ENCODE measurements at places on chromosomes 6 and 20.

- DNase-seq: no peak
- H3K4me3 ChIP-seq: no peak overlapping the region
- no peak overlapping the region for H3K27ac ChIP-seq
Observed at GRCh38 chr6:117381749-117382148, 44.0 kb downstream of the ROS1 start.

- no peak overlapping the region for H3K4me3 ChIP-seq
- no peaks in the 10 kb centered on the region for H3K4me1 ChIP-seq
- no peak overlapping the region for H3K27ac ChIP-seq
- no peak for DNase-seq
- H3K36me3 ChIP-seq: no peaks in the 10 kb centered on the region
Observed at GRCh38 chr6:39378960-39379425, 56.5 kb upstream of the KCNK16 start.

- H3K4me1 ChIP-seq: no peaks in the 10 kb centered on the region
- H3K4me3 ChIP-seq: no peak overlapping the region
- H3K27ac ChIP-seq: no peak overlapping the region
- H3K36me3 ChIP-seq: no peaks in the 10 kb centered on the region
- no peak for DNase-seq
Observed at GRCh38 chr6:99822741-99823512, 171.1 kb downstream of the MCHR2 start.

- no peaks in the 10 kb centered on the region for H3K36me3 ChIP-seq
- peaks cover 4% of the 10 kb centered on the region for H3K4me1 ChIP-seq
- no peak overlapping the region for H3K4me3 ChIP-seq
- no peak for DNase-seq
- H3K27ac ChIP-seq: no peak overlapping the region
Observed at GRCh38 chr6:6858533-6858982, 249.2 kb upstream of the RREB1 start.

GRCh38 chr6:165920896-165921671 is 246.6 kb downstream of the TBXT start:
- no peaks in the 10 kb centered on the region for H3K27me3 ChIP-seq
- DNase-seq: no peak
- H3K4me1 ChIP-seq: no peaks in the 10 kb centered on the region
- no peak overlapping the region for H3K4me3 ChIP-seq
- H3K36me3 ChIP-seq: no peaks in the 10 kb centered on the region

GRCh38 chr6:36805096-36805797 is 34.0 kb downstream of the CPNE5 start:
- no peak overlapping the region for H3K4me3 ChIP-seq
- no peaks in the 10 kb centered on the region for H3K4me1 ChIP-seq
- no peaks in the 10 kb centered on the region for H3K36me3 ChIP-seq
- no peak overlapping the region for H3K27ac ChIP-seq

- no peaks in the 10 kb centered on the region for H3K4me1 ChIP-seq
- no peaks in the 10 kb centered on the region for H3K27me3 ChIP-seq
- no peak overlapping the region for H3K27ac ChIP-seq
- no peak for DNase-seq
- H3K36me3 ChIP-seq: no peaks in the 10 kb centered on the region
Observed at GRCh38 chr6:146295695-146296094, 247.9 kb upstream of the RAB32 start.

DNA sequence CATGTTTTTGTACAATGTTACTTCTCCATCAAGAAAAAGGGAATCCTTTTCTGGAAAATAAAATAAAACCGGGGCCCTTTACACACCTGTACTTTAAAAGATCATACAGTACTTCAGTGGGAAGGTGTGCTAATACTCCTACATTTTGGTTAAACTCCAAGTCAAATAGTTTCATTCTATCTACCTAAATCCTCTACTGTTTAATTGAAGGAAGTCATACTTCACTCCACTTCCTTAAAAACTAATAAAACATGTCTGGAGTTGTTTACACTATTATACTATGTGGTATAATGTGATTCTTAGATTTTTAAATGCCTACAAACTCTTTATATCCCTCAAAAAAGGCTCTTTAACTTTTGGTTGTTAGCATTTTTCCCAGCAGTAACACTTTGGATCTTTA is 18.6 kb upstream of the HBS1L start:
- no peak overlapping the region for H3K27ac ChIP-seq
- H3K4me1 ChIP-seq: no peaks in the 10 kb centered on the region
- H3K36me3 ChIP-seq: no peaks in the 10 kb centered on the region
- H3K27me3 ChIP-seq: no peaks in the 10 kb centered on the region

- no peaks in the 10 kb centered on the region for H3K4me1 ChIP-seq
- H3K27ac ChIP-seq: no peak overlapping the region
- no peak for DNase-seq
- peaks cover 29% of the 10 kb centered on the region for H3K36me3 ChIP-seq
- H3K27me3 ChIP-seq: no peaks in the 10 kb centered on the region
- H3K4me3 ChIP-seq: no peak overlapping the region
Observed at GRCh38 chr20:49846206-49846807, 33.7 kb downstream of the SLC9A8 start.

- no peak for DNase-seq
- peaks cover 97% of the 10 kb centered on the region for H3K36me3 ChIP-seq
- H3K27ac ChIP-seq: no peak overlapping the region
Observed at GRCh38 chr6:137878029-137878428, 11.0 kb downstream of the TNFAIP3 start.

GRCh38 chr6:50791900-50792508 is 26.7 kb upstream of the TFAP2B start:
- H3K36me3 ChIP-seq: no peaks in the 10 kb centered on the region
- no peak overlapping the region for H3K4me3 ChIP-seq
- no peak for DNase-seq
- H3K4me1 ChIP-seq: no peaks in the 10 kb centered on the region

GRCh38 chr6:165769884-165770283 is 106.8 kb upstream of the PDE10A start:
- no peak for DNase-seq
- H3K4me3 ChIP-seq: no peak overlapping the region
- no peaks in the 10 kb centered on the region for H3K36me3 ChIP-seq
- H3K4me1 ChIP-seq: no peaks in the 10 kb centered on the region
- H3K27ac ChIP-seq: no peak overlapping the region

- H3K36me3 ChIP-seq: peaks cover 34% of the 10 kb centered on the region
- H3K4me1 ChIP-seq: no peaks in the 10 kb centered on the region
- no peak overlapping the region for H3K27ac ChIP-seq
- DNase-seq: no peak
- H3K27me3 ChIP-seq: no peaks in the 10 kb centered on the region
- no peak overlapping the region for H3K4me3 ChIP-seq
Observed at GRCh38 chr6:57324538-57324937, 7.1 kb downstream of the PRIM2 start.

Data from effector memory CD4-positive, alpha-beta T cell (primary cell).